Myometrial cell (primary cell): ENCODE measurements at places on chromosomes 2 and 18. TPM values are rescaled to one million over a fixed set of nuclear protein-coding genes. Genes with fewer than 3 reads are reported as not detected.

C2orf80 gene
- total RNA-seq: not detected in 2 replicates

EPHA4 gene
- total RNA-seq: 7.8 TPM in 2 replicates

GAD1 gene
- not detected in 2 replicates for total RNA-seq

SESTD1 gene
- 6.4 and 9.8 TPM in 2 replicates for total RNA-seq

L3MBTL4 gene
- not detected in 2 replicates for total RNA-seq

SP3 gene
- total RNA-seq: 32.6 and 51.0 TPM in 2 replicates

CHCHD5 gene
- 19.3 and 43.5 TPM in 2 replicates for total RNA-seq

ARL4C gene
- total RNA-seq: 0.29 and 0.53 TPM in 2 replicates

ANKRD12 gene
- total RNA-seq: 2.3 and 5.7 TPM in 2 replicates

HTR2B gene
- total RNA-seq: 5.5 and 6.4 TPM in 2 replicates

PARD6G gene
- 0.71 TPM in 1 of 2 replicates, not detected in the other for total RNA-seq

MBOAT2 gene
- 27.8 and 31.1 TPM in 2 replicates for total RNA-seq

ANKRD62 gene
- total RNA-seq: not detected in 2 replicates

PKDCC gene
- 57.2 and 63.1 TPM in 2 replicates for total RNA-seq

ATP6V1C2 gene
- total RNA-seq: 0.18 TPM in 1 of 2 replicates, not detected in the other

KLF7 gene
- 18.5 and 25.7 TPM in 2 replicates for total RNA-seq

LRRTM4 gene
- not detected in 2 replicates for total RNA-seq

CIB4 gene
- not detected in 2 replicates for total RNA-seq

EIF2B4 gene
- total RNA-seq: 39.9 and 53.0 TPM in 2 replicates

ALPP gene
- not detected in 2 replicates for total RNA-seq

RUFY4 gene
- total RNA-seq: not detected in 2 replicates

MYL1 gene
- not detected in 2 replicates for total RNA-seq

ZAP70 gene
- total RNA-seq: not detected in 2 replicates
